ENCODE measurements at places on chromosomes 4 and X. TPM values are rescaled to one million over a fixed set of nuclear protein-coding genes. Genes with fewer than 3 reads are reported as not detected.

The DSPP gene
- not detected for total RNA-seq

The MAGT1 gene
- total RNA-seq = 291 TPM

The CAMK2D gene
- total RNA-seq = 92.9 TPM

The PRKG2 gene
- 4.6 TPM for total RNA-seq

The HPF1 gene
- 19.7 TPM for total RNA-seq

The HDAC6 gene
- total RNA-seq = 16.8 TPM

The FDCSP gene
- not detected for total RNA-seq

The TRPC3 gene
- 2.0 TPM for total RNA-seq

The SMARCA1 gene
- 58.9 TPM for total RNA-seq

The EDA2R gene
- total RNA-seq = 13.6 TPM

The NKX6-1 gene
- not detected for total RNA-seq

The RIBC1 gene
- 0.74 TPM for total RNA-seq

The SYP gene
- 0.18 TPM for total RNA-seq

The ZMAT1 gene
- 0.09 TPM for total RNA-seq

The SLIT2 gene
- 26.4 TPM for total RNA-seq

The YIPF7 gene
- total RNA-seq = not detected

The SPP1 gene
- 1.3 TPM for total RNA-seq

The EDNRA gene
- 8.0 TPM for total RNA-seq

The STOX2 gene
- total RNA-seq = 3.4 TPM

The CDX4 gene
- total RNA-seq = not detected

The BRS3 gene
- not detected for total RNA-seq

The SLC9B1 gene
- total RNA-seq = 0.83 TPM

The CABS1 gene
- not detected for total RNA-seq

The TMPRSS11D gene
- not detected for total RNA-seq
